ENCODE measurements at places on chromosomes 12 and 14. TPM values are rescaled to one million over a fixed set of nuclear protein-coding genes. Genes with fewer than 3 reads are reported as not detected.

CCDC60 gene
- 0.09 TPM for polyA plus RNA-seq

INSM2 gene
- polyA plus RNA-seq, result not detected

SERPINA12 gene
- polyA plus RNA-seq, result 0.04 TPM

KRT73 gene
- polyA plus RNA-seq, result not detected

GRCh38 chr12:20011200-20011599 is 357.1 kb upstream of the PDE3A start:
- DNase-seq, result no peak
- no peaks in the 10 kb centered on the region for H3K4me1 ChIP-seq
- H3K27ac ChIP-seq, result no peak overlapping the region
- no peaks in the 10 kb centered on the region for H3K27me3 ChIP-seq
- no peaks in the 10 kb centered on the region for H3K36me3 ChIP-seq
- H3K4me3 ChIP-seq, result no peak overlapping the region

GRCh38 chr14:84006643-84007155 is 1523.2 kb upstream of the FLRT2 start:
- H3K4me1 ChIP-seq, result no peaks in the 10 kb centered on the region
- no peaks in the 10 kb centered on the region for H3K27me3 ChIP-seq
- no peak overlapping the region for H3K4me3 ChIP-seq
- H3K36me3 ChIP-seq, result no peaks in the 10 kb centered on the region
- DNase-seq, result no peak
- H3K27ac ChIP-seq, result no peak overlapping the region

GRCh38 chr14:56044196-56044595 is 74.0 kb upstream of the PELI2 start:
- no peak overlapping the region for H3K27ac ChIP-seq
- peaks cover 6% of the 10 kb centered on the region for H3K4me1 ChIP-seq
- no peak for DNase-seq
- no peak overlapping the region for H3K4me3 ChIP-seq
- no peaks in the 10 kb centered on the region for H3K27me3 ChIP-seq

Data from keratinocyte (primary cell).